Eye (tissue), 1 donor: ENCODE measurements at places on chromosomes 5 and 9.

GRCh38 chr5:35717718-35718117 lies 100.1 kb downstream of the SPEF2 start:
- DNase-seq: no peak

- DNase-seq: no peak
These were observed 53.1 kb downstream of the AK8 start for GRCh38 chr9:132824951-132825350.

DNA sequence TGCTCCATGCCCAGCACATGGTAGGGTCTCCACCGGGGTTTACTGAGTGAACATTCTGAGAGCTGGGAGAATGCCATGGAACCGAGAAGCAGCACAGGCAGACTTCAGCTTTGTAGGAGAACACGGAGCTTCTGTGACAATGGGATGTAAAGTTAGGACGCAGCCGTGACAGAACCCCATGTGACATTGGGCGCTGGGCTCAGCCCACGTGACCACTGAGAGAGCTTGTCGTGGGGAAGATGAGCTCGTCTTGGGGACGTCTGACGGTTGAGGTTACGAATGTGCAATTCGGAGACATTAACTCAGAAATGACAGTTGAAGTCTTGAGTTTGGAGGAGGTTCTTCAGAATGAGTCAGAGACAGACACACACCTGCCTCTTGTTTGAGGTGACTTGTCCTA lies 13.5 kb downstream of the SDHA start:
- DNase-seq: no peak

DNA sequence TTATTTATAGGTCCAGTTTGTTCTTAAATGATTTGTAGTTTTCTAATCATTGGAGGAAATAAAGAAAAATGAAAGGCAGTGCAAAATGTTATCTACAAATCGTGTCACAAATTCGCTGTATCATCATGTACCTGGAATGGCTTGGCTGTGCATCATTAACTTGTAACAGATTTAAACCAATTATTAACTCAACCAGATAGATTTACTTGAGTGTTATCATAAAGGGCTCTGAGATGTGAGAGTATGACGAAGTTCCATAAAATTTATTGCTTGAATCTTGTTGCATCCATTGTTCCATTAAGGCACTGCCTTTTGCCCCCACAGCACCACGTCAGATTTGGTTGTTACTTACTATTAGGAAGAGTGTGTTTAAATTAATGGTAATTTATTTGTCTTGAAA lies 23.5 kb downstream of the PCSK5 start:
- no peak for DNase-seq
